ENCODE measurements at places on chromosomes 16 and 17. TPM values are rescaled to one million over a fixed set of nuclear protein-coding genes. Genes with fewer than 3 reads are reported as not detected.

HS3ST6 gene
- total RNA-seq: not detected

CDRT15L2 gene
- total RNA-seq: not detected

AOC3 gene
- 0.17 TPM for total RNA-seq

TMIGD1 gene
- total RNA-seq: not detected

KRT39 gene
- not detected for total RNA-seq

NPIPB9 gene
- total RNA-seq: not detected

CD300LG gene
- not detected for total RNA-seq

KANSL1 gene
- 16.5 TPM for total RNA-seq

STAT5A gene
- total RNA-seq: 4.5 TPM

ABCA6 gene
- 0.17 TPM for total RNA-seq

CX3CL1 gene
- total RNA-seq: not detected

TBC1D3H gene
- not detected for total RNA-seq

SRL gene
- not detected for total RNA-seq

CLEC18A gene
- 0.17 TPM for total RNA-seq

KRTAP2-3 gene
- 0.80 TPM for total RNA-seq

MMP2 gene
- total RNA-seq: 405 TPM

TBX4 gene
- total RNA-seq: not detected

NDRG4 gene
- 7.6 TPM for total RNA-seq

EMP2 gene
- 56.7 TPM for total RNA-seq

TMEM238L gene
- total RNA-seq: not detected

NAT9 gene
- 39.1 TPM for total RNA-seq

CSF3 gene
- 6.7 TPM for total RNA-seq

PIMREG gene
- 94.6 TPM for total RNA-seq

TBC1D3 gene
- total RNA-seq: not detected

ABCC11 gene
- total RNA-seq: 0.13 TPM

KCNJ16 gene
- not detected for total RNA-seq

SAP30BP gene
- total RNA-seq: 58.4 TPM

ADAMTS18 gene
- not detected for total RNA-seq

HS3ST3B1 gene
- 6.9 TPM for total RNA-seq

HIC1 gene
- total RNA-seq: 7.5 TPM

LRRC37A2 gene
- total RNA-seq: 3.4 TPM

AURKB gene
- total RNA-seq: 81.3 TPM

SLC47A2 gene
- total RNA-seq: not detected

SMTNL2 gene
- not detected for total RNA-seq

XAF1 gene
- 6.7 TPM for total RNA-seq

TRPV2 gene
- 54.8 TPM for total RNA-seq

KRTAP17-1 gene
- total RNA-seq: not detected

IKZF3 gene
- not detected for total RNA-seq

ACSM3 gene
- total RNA-seq: not detected

TMEM100 gene
- 12.1 TPM for total RNA-seq

ADAM11 gene
- 0.40 TPM for total RNA-seq

PYDC1 gene
- total RNA-seq: not detected

MT1A gene
- 2.4 TPM for total RNA-seq

TMC7 gene
- 2.8 TPM for total RNA-seq

NACA2 gene
- not detected for total RNA-seq

SLC5A10 gene
- total RNA-seq: not detected

TBX6 gene
- total RNA-seq: 0.29 TPM

NTN3 gene
- not detected for total RNA-seq

WNT9B gene
- total RNA-seq: not detected

CMTM2 gene
- total RNA-seq: not detected

MT1G gene
- total RNA-seq: not detected

KRT33A gene
- not detected for total RNA-seq

RHBDL3 gene
- 0.71 TPM for total RNA-seq

SNX20 gene
- not detected for total RNA-seq

PIK3R6 gene
- not detected for total RNA-seq

CALCOCO2 gene
- 43.7 TPM for total RNA-seq

NXN gene
- 9.6 TPM for total RNA-seq
